ENCODE measurements at places on chromosomes 16 and 17.

DNA sequence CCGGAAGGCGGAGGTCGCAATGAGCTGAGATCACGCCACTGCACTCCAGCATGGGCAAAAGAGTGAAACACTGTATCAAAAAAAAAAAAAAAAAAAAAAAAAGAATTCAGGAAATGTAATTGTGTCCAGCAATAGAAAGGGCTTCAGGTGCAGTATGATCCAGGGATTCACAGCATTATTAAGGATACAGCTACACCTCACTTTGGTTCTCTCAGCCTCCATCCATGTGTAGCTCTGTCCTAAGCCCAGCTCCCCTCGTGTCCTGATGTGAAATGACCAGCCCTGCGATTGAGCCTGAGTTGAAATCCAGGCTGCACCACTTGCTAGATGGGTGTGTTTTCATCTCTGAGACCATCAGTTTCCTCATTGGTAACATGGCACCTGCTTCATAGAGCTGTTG lies 3.0 kb downstream of the SLC5A10 start:
- no peak for DNase-seq

GRCh38 chr17:80252871-80253270 lies 7.8 kb upstream of the RNF213 start:
- no peak for DNase-seq

- peak; percentile 21 for DNase-seq
These were observed 63.5 kb downstream of the TANC2 start for GRCh38 chr17:63029541-63029940.

DNA sequence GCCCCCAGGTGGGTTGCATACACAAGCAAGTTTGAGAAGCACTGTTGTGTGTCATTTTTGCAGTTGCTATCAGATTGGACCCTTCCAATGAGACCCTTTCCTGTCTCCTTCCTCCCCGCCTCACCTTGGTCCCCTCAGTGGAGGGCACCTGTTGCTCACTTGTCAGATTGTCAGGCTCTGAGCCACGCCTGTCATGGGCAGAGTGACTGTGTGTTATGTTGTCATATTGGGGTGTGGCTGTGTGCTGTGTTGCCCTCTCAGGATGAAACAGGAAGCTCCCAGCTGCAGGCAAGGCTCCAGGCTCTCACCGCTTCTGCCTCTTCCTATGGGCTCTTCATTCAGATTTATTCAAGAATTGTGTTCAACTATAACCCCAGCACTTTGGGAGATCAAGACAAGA lies 302.9 kb downstream of the CPPED1 start:
- DNase-seq, result no peak

DNA sequence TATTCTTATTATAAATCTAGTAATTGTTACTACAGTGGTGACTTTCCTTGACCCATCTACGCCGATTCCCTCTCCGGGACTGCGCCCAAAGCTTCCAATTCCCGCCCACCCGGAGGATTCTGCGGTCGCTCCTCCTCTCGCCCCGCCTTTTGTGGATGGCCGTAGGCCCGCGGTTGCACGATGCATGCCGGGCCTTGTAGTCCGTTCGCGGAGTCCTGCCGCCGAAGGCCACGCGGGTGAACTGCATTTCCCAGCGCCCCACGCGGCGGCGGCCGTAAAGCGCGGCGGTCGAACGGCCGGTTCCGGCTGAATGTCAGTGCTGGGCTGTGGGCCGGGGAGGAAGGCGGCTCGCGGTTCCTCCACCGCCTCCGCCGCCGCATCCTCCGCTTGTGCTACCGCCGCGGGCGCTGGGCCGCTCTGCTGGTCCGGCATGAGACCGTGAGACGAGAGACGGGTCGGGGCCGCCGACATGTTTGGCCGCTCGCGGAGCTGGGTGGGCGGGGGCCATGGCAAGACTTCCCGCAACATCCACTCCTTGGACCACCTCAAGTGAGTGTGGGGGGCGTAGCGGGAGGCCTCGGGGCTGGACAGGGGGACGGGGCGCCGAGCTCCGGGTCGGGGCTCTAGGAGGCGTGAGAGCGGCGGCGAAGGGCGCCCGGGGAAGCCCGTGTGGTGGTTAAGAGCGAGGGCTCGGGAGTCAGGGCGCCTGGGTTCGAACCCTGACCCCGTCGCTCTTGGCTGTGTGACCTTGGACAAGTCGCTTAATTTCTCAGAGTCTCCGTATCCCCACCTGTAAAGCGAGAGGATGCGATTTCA lies at the start of gene CLEC16A:
CLEC16A (plus strand) TSS at position 316 of the 816 bp plus-strand sequence; CDS start at position 470, 154 bp downstream.
- DNase-seq, result peak; percentile 92

- DNase-seq, result peak; percentile 78
These were observed 22.2 kb downstream of the SERPINF1 start for GRCh38 chr17:1783834-1784611.

GRCh38 chr17:34456121-34456520 lies 93.1 kb upstream of the CCL1 start:
- no peak for DNase-seq

DNA sequence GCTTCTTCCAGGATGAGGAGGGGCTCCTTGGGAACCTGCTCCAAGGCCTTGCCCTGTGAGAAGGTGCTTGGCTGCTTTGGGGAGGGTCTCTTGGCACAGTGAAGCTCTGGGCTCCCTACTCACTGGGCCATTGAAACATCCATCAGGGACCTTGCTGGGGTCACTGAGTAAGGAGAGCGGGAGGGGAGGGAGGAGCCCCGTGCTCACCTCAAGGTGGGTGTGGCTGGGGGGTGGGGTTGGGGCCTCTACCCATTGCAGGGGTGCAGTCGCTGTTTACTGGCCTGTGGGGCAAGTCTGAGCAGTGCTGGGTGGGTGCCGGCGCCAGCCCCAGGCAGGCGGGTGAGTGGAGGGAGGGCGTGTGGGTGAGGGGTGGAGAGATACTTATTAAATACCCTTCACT lies 9.9 kb downstream of the TNS4 start:
- DNase-seq, result no peak

- DNase-seq, result no peak
These were observed 181.4 kb downstream of the COPRS start for GRCh38 chr17:31677681-31678080.

GRCh38 chr17:10337136-10337535 lies 35.7 kb downstream of the MYH13 start:
- no peak for DNase-seq

DNA sequence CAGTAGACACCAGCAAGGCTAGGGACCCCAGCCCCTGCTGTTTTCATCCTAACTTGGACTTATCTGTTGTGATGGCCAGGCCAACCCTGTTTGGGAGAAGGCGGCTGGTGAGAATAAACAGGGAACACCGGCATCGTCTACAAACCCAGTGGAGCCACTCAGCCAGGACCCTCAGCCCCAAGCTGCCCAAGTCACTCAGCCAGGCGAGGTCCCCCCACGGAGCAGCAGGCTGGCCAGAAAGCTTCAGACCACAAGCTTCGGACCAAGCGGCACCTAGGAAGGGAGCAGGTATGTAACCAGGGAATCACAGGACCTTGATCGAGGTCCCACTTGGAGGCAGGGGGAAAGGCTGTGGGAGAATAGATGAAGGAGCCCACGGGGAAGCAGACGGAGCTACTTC lies 23.4 kb downstream of the RBFOX3 start:
- DNase-seq, result no peak

DNA sequence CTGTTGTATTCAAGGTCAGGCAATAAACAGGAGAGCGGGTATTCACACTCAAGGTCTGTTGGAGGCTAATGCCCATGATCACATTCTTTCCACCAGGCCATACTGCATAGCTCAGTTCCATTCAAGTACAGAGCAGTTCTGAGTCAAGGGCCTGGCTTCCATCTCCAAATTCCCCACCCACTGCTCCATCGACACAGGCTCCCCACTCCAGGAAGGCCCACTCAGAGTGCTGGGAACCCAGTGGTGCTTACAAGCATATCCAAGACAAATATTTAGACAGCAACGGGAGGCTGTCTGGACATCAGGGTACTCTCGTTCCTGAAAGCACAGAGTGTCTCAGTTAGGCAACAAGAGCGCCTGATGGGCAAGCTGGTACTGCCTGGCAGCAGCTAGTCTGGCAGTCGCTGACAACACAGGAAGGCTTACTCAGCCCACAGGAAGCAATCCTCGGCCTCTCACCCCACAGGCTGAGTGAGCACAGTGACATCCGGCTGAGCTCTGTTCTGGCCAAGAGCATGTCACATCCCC lies 40.9 kb downstream of the RFFL start:
- peak; percentile 65 for DNase-seq

- peak; percentile 68 for DNase-seq
These were observed 6.0 kb upstream of the RNF213 start for GRCh38 chr17:80254396-80255251.

DNA sequence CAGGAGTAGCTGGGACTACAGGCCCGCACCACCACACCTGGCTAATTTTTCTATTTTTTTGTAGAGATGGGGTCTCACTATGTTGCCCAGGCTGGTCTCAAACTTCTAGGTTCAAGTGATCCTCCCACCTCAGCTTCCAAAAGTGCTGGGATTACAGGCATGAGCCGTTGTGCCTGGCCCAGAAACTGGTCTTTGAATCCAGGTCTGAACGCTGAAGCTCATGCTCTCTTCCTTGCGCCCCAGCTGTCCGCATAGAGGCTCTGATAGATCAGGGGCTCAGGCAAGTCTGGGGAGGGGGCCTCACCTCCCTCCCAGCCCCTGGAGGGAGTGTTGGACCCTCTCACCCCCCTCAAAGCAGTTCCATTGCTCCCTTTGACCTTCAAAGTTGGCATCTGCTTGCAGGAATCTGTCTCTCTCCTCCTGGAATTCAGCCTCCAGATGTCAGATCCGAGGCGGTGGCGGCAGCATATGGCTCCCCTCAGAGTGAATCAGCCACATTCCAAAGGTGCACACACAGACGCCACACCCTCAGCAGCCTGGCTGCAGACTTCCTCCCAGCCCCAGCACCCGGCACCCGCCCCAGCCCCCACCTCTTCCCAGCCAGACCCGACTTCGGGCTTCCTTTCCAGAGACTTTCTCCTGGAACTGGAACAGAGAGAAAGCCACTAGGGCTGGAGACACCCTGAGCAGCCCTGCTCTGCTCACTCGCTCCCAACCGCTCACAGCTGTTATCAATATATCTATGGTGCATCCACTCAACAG lies 16.9 kb upstream of the GLIS2 start:
- DNase-seq, result peak; percentile 86

DNA sequence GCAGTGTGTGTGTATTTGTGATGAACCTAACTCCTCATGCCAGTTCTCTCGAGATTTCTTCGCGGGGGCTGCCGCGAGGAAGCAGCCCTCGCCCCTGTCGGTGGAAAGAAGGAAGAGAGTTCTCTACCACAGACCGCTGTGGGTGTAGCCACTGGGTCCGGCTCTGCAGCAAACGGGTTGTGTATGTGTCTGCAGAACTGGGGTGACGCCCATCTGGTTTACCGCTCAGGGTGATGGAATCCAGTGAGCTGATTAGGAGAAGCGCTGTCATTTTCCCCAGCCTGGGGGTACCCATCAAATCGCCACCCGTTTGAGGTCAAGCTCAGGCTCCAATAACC lies 7.7 kb downstream of the CORO6 start:
- DNase-seq, result no peak

- no peak for DNase-seq
These were observed 68.0 kb downstream of the AKAP1 start for GRCh38 chr17:57152967-57153528.

Measured in AG04450 (cell line).